Umbilical cord (tissue), 2 donors: ENCODE measurements at places on chromosomes 5 and 9.

DNA sequence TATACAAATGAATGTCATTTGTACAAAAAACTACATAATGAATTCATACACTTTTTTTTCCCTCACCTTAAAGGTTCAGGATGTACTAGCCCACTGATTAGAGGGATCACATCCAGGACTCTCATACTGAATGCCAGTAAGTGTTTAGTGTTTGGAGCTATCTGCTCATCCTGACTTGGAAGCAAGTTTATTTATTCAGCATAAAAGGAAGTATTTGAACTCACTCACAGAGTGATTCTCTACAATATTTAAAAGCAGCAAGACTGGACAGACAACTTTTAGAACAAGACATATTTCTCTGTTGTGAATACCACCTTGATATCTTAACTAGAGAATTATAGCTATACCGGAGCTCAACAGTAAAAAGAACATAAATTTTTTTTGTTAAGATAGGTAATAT is 14.8 kb upstream of the IQGAP2 start:
- DNase-seq = peak; percentile 38

DNA sequence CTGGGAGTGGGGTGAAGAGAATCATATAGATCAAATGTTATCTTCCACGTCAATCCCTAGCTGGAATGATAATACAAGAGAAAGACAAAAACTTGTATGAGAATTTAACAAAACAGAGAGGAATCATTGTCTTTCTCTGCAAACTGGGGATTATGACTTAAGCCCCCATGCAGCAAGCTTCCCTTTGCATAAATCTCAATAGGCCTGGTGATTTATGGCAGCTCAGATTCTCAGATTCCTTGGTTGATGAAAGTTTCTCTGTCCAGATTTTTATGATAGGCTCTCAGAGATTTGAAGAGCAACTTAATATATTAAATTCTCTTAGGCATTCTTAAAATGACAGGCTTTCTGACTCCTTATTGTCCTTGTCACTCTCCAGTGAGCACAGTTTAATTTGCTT is 56.0 kb downstream of the RASGRF2 start:
- no peak for DNase-seq

DNA sequence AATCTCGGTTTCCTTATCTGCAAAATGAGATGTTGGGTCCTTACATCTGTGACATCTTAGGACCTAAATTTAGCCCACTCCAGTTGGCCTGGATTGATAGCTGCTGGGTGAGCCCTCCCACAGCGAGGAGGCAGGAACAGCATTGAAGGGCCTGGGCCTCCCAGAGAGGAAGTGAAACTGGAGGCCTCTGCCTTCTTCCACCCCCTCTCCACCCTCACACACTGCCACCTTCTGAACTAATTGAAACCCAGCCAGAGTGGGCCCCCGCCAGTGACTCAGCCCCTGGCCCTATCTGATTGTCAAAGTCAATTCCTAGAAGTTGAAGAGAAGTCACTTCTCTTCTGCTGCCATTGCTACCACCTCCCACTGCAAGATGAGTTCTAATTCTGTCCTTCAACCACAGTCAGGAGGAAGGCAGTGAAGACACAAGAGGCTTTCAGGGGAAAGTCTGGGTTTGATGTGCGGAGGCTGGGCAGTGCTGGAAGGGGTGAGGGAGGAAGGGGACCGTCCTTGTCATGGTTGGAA is 55.2 kb upstream of the NEK6 start:
- DNase-seq = peak; percentile 46

- no peak for DNase-seq
These were observed 99.4 kb downstream of the LIX1 start for GRCh38 chr5:97042996-97043395.

GRCh38 chr5:35856765-35857351 is at the start of gene IL7R:
IL7R (plus strand) TSS chr5:35856891; CDS start chr5:35856978, 87 bp downstream.
- peak; percentile 8 for DNase-seq

DNA sequence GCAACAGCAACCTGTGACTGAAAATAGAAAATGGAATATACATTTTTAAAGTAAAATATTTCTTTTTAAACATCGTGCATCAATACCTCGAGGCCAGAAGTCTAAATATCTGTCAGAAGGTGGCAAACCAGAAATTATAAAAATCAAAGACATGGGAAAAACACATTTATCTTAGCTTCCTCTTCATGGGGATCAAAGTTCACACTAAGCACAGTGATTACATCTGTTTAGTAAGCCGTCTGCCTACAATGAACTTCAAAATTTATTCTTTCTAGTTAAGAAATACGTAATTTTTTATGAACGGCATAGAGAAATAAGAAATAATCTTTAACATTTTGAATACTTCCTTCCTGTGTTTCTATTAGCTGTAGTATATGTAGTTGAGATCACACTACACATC is 17.9 kb upstream of the SV2C start:
- DNase-seq = no peak

DNA sequence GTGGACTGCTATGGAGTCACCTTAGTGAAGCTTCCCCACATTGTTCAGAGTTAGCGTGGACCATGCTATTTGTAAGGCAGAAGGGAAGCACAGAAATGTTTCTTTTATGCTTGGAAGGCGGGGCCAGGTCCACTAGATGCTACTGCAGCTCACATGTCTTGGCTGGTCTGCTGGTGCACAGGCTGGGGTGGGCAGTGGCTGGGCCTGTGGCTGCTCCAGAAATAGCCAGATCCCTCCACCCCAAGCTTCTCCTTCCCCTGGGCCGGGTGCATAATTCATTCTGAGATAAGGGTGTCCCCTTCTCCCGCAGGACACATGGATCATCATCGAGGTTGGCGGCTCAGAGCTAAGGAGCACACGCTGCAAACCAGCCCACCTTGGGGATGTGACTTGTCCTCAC is 14.5 kb upstream of the SEMA4D start:
- no peak for DNase-seq

GRCh38 chr9:81538890-81539289 is 150.5 kb downstream of the TLE1 start:
- no peak for DNase-seq

- no peak for DNase-seq
These were observed 76.6 kb upstream of the SPTLC1 start for GRCh38 chr9:92191801-92192200.

DNA sequence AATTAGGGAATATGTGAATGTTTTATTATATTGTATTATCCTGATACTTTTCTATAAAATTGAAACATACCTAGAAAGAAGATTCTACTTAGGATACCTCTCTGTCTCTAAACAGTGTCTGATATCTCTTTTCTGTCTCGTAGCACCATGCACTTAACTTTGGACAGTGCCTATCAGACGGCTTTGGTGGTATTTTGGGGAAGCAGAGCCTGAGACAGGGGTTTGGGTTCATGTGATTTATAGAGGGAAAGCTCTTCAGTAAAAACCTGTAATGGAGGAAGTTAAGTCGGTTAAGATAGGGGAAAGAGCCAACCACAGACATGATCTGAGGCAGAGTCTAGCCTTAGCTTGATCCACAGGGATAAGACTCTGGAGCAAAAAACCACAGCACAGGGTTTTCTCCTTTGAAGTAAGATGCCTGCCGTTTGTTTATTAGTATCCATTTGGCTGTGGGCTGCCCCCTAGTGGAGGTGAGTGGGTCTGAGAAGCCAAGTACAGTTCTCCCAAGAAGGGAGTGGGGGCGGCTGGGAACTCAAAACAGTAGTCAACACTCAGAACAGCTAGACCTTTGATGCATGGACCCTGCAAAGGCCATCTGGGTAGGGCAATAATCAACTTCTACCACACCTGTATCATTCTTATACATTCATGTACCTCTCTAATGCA is 141.2 kb upstream of the ASTN2 start:
- DNase-seq = no peak
